ENCODE measurements at places on chromosomes 5 and 9. TPM values are rescaled to one million over a fixed set of nuclear protein-coding genes. Genes with fewer than 3 reads are reported as not detected.

The CNOT8 gene
- 61.4 TPM for total RNA-seq

The TGFBI gene
- total RNA-seq = 2,468 TPM

The TXN gene
- total RNA-seq = 686 TPM

The GDNF gene
- total RNA-seq = not detected

The NEUROG1 gene
- not detected for total RNA-seq

The KCNV2 gene
- not detected for total RNA-seq

The SH3TC2 gene
- 0.95 TPM for total RNA-seq

The GDA gene
- 4.4 TPM for total RNA-seq

The GFI1B gene
- total RNA-seq = not detected

The KLF9 gene
- total RNA-seq = 15.9 TPM

The PCDHAC1 gene
- 1.1 TPM for total RNA-seq

The SLC4A9 gene
- not detected for total RNA-seq

The OGN gene
- not detected for total RNA-seq

The WDR38 gene
- total RNA-seq = not detected

The LCN2 gene
- 0.19 TPM for total RNA-seq

The GABRA1 gene
- 2.4 TPM for total RNA-seq

The HDAC3 gene
- 76.5 TPM for total RNA-seq

The ACOT12 gene
- not detected for total RNA-seq

The PLAC8L1 gene
- total RNA-seq = not detected

The DDX4 gene
- total RNA-seq = not detected

The AHRR gene
- 12.9 TPM for total RNA-seq

The C9orf72 gene
- total RNA-seq = 6.4 TPM

The SPIN1 gene
- total RNA-seq = 64.4 TPM

The CIZ1 gene
- total RNA-seq = 32.0 TPM

The LHX6 gene
- total RNA-seq = 1.4 TPM

The SPINK6 gene
- not detected for total RNA-seq

The SLC25A2 gene
- not detected for total RNA-seq
